ENCODE measurements at places on chromosomes 4 and X. TPM values are rescaled to one million over a fixed set of nuclear protein-coding genes. Genes with fewer than 3 reads are reported as not detected.

GRCh38 chr4:95898226-95898625 is 58.3 kb downstream of the PDHA2 start:
- no peaks in the 10 kb centered on the region for H3K36me3 ChIP-seq
- H3K27ac ChIP-seq = no peak overlapping the region
- no peak overlapping the region for H3K4me3 ChIP-seq
- DNase-seq = no peak
- peaks cover 7% of the 10 kb centered on the region for H3K27me3 ChIP-seq

GRCh38 chrX:56564164-56564885 is 898 bp downstream of the UBQLN2 start:
- no peak for DNase-seq
- peaks cover 5% of the 10 kb centered on the region for H3K36me3 ChIP-seq
- peaks cover 25% of the 10 kb centered on the region for H3K4me1 ChIP-seq
- peak overlapping the region; percentile 90 for H3K4me3 ChIP-seq

DNA sequence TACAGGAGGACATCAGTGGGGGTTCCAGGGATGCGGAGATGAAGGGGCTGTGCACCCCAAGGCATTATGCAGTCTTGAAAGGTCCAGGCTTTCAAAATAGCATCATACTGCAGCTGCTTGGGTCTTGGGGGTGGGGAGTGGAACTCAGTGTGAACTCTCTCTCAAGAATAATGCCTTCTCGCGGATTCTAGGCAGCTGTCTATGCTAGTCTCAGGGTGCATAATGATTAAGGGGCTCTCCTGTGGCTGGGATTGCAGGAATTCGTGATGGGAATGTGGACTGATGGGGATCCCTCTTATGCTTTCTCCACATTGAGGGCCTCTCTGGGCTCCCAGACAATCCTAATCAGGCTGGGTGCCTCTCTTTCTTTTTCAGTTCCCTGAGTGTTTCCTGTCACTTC is 172.2 kb upstream of the ARHGAP24 start:
- H3K27me3 ChIP-seq = no peaks in the 10 kb centered on the region
- no peak for DNase-seq
- H3K36me3 ChIP-seq = no peaks in the 10 kb centered on the region
- no peak overlapping the region for H3K4me3 ChIP-seq

GRCh38 chrX:17164941-17165340 is 210.1 kb upstream of the NHS start:
- H3K4me1 ChIP-seq = no peaks in the 10 kb centered on the region
- H3K27me3 ChIP-seq = no peaks in the 10 kb centered on the region
- no peak for DNase-seq
- peaks cover 16% of the 10 kb centered on the region for H3K36me3 ChIP-seq

The KCNIP4 gene
- total RNA-seq = not detected

DNA sequence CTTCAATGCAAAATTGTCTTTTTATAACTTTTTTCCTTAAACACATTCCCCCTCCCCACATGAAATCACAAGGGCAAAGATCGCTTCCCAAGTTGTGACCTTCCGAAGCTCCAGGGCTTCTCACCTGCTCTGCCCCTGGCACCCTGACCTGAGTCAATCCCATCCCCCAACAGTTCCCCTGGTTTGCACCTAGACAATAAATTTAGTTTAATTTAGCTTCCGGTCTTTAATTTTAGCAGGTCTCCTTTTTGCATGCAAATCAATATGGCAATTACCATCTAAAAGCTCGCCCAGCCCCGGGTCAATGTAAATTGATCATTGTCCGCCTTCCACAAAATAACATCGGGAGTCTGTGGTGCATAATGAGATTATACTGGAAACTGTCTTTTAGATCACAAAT is 6.8 kb downstream of the BCOR start:
- peak overlapping the region; percentile 71 for H3K4me3 ChIP-seq
- no peaks in the 10 kb centered on the region for H3K27me3 ChIP-seq
- H3K4me1 ChIP-seq = peaks cover 82% of the 10 kb centered on the region

- H3K36me3 ChIP-seq = no peaks in the 10 kb centered on the region
- no peak for DNase-seq
- no peak overlapping the region for H3K27ac ChIP-seq
- no peaks in the 10 kb centered on the region for H3K27me3 ChIP-seq
- H3K4me1 ChIP-seq = no peaks in the 10 kb centered on the region
Measured at GRCh38 chrX:87798039-87798438, 280.4 kb downstream of the KLHL4 start.

The USP46 gene
- 2.7 TPM for total RNA-seq

DNA sequence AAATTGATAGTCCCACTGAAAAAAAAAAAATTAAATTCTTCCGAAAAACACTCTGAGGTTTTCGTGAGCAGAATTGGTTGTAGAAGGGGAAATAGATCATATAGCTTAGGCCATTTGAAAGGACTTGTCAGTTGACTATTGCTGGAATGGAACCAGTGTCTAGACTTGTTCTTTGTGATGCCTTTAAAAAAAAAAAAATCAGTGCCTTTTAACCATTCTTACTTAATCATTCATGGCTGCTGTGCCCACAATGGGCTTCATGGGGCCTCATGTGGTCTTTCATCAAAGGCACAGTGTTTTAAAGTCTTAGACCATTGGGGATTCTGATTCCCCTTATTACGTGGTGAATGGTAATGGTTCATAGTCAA is 139.3 kb downstream of the AFF1 start:
- H3K27me3 ChIP-seq = no peaks in the 10 kb centered on the region
- DNase-seq = no peak
- peaks cover 5% of the 10 kb centered on the region for H3K36me3 ChIP-seq
- H3K4me1 ChIP-seq = peaks cover 16% of the 10 kb centered on the region

The HDAC6 gene
- 120 TPM for total RNA-seq

The FOXR2 gene
- total RNA-seq = not detected

GRCh38 chr4:32790803-32791202 is 2070.6 kb downstream of the PCDH7 start:
- no peak for DNase-seq
- H3K27ac ChIP-seq = no peak overlapping the region
- H3K4me1 ChIP-seq = no peaks in the 10 kb centered on the region
- H3K36me3 ChIP-seq = no peaks in the 10 kb centered on the region
- no peak overlapping the region for H3K4me3 ChIP-seq

DNA sequence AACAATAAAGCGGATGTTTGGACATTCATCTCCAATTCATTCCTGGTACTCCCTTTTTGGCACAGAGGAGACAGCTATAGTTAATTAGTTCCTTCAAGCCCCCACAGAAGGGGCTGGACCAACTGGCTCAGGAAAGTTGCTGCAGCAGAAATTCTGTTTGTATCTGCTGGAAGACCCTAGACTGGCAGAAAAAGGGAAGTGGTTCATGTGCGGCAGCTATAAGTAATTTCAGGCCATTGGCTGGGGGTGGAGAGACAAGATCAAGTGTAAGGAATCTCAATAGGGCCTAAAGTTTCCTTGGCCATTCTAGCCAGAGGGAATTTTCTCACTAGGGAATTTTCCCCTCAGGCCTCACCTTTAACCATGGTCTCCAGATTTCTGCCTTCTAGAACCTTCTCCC is 89.9 kb upstream of the DHX15 start:
- H3K4me3 ChIP-seq = no peak overlapping the region
- no peak for DNase-seq
- peaks cover 9% of the 10 kb centered on the region for H3K27me3 ChIP-seq
- H3K27ac ChIP-seq = no peak overlapping the region
- no peaks in the 10 kb centered on the region for H3K4me1 ChIP-seq
- no peaks in the 10 kb centered on the region for H3K36me3 ChIP-seq

- peaks cover 47% of the 10 kb centered on the region for H3K36me3 ChIP-seq
- DNase-seq = no peak
- no peak overlapping the region for H3K27ac ChIP-seq
- no peaks in the 10 kb centered on the region for H3K4me1 ChIP-seq
Measured at GRCh38 chrX:53133400-53133799, 39.5 kb downstream of the KANTR start.

DNA sequence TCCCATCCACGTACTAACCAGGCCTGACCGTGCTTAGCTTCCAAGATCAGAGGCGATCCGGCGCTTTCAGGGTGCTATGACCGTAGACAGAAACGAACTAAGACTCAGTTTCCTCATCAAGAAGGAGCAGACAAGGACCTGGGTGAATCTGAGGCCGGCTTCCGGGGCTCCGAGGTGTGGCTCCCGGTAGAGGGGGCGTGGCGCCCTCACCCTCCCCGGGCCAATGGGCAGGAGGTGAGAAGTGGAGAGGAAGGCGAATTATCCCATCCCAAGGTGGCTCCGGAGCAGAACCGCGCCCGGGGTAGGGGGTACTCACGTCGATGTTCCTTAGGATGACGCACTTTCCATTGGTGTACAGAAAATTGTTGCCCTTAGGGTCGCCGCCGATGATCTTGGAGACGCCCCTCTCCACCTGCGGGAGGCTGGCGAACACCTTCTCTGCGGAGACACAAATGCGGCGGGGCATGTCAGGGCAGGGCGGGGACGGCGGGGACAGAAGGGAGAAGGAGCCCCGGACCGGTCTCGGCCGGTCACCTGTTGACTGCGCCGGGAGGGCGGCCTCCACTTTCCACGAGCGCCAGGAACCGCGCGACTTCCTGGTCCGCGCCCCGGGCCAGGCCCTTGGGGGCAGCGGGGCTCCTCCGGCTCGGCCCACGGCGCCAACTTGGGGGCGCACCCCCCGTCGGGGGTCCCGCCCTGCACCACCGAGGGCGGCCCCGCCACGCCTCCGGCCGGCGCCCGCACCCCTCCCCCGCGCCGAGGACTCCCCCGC is 616 bp downstream of the WDR1 start:
- H3K4me3 ChIP-seq = peak overlapping the region; percentile 97
- no peaks in the 10 kb centered on the region for H3K27me3 ChIP-seq
- peak; percentile 85 for DNase-seq
- peaks cover 49% of the 10 kb centered on the region for H3K36me3 ChIP-seq
- peaks cover 79% of the 10 kb centered on the region for H3K4me1 ChIP-seq

GRCh38 chrX:96907516-96908272 is 24.0 kb downstream of the RPA4 start:
- H3K36me3 ChIP-seq = no peaks in the 10 kb centered on the region
- no peak overlapping the region for H3K4me3 ChIP-seq
- H3K27ac ChIP-seq = no peak overlapping the region
- DNase-seq = no peak

- H3K36me3 ChIP-seq = no peaks in the 10 kb centered on the region
- no peak overlapping the region for H3K4me3 ChIP-seq
- no peak overlapping the region for H3K27ac ChIP-seq
- H3K4me1 ChIP-seq = no peaks in the 10 kb centered on the region
Measured at GRCh38 chrX:650324-650723, 19.7 kb downstream of the SHOX start.

The SEC24D gene
- total RNA-seq = 14.3 TPM

DNA sequence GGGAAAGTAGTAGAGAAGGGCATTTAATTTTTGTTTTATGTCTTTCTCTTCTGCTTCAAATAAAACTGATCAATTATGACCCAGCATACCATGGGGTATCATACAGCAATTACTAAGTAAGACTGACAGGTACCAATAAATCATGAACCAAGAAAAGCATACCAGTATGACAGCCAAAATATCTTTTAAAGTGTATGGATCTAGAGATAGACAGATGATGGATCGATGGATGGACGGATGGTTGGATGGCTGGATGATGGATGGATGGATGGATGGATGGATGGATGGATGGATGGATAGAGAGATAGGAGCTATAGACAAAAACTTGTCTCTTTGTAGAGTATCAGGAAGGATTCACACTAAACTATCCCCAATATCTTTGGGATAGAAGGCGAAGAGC is 1.4 kb downstream of the DDX60L start:
- no peaks in the 10 kb centered on the region for H3K27me3 ChIP-seq
- no peaks in the 10 kb centered on the region for H3K36me3 ChIP-seq
- peak overlapping the region; percentile 95 for H3K4me3 ChIP-seq
- H3K4me1 ChIP-seq = peaks cover 71% of the 10 kb centered on the region

Data from naive thymus-derived CD8-positive, alpha-beta T cell (primary cell).